ENCODE measurements at places on chromosomes 12 and 14.

GRCh38 chr12:26935636-26936378, 2.0 kb downstream of the INTS13 start:
- DNase-seq = no peak

- no peak for DNase-seq
Measured at GRCh38 chr12:71134405-71134804, 23.4 kb downstream of the TSPAN8 start.

- DNase-seq = no peak
Measured at GRCh38 chr14:97975216-97975615, 1178.0 kb downstream of the VRK1 start.

DNA sequence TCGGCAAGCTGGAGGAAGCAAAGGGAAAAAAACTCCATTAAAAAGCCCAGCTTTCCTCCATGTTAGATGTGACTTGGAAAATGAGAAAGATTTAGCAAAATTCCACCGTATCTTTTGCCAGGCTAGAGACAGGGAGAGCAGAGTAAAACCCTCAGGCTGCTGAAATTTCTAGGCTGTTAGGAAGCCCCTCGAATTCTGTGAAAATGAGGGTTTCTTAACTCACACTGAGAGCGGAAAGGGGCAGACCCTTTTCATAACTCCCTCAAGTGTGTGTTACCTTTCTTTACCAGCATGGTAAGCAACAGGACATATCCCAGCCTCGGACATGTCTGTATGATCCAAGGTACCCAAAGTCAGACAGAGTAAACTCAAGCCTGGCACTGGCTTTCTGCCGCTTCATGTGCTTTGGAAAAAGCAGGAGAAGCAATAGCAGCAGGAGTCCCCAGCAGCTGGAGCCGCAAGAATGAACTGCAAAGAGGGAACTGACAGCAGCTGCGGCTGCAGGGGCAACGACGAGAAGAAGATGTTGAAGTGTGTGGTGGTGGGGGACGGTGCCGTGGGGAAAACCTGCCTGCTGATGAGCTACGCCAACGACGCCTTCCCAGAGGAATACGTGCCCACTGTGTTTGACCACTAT, at the start of gene RHOJ:
Gene RHOJ, plus strand, starts transcription at position 37 of the 637 bp plus-strand sequence. Its CDS starts 427 bp downstream, at position 464.
- no peak for DNase-seq

DNA sequence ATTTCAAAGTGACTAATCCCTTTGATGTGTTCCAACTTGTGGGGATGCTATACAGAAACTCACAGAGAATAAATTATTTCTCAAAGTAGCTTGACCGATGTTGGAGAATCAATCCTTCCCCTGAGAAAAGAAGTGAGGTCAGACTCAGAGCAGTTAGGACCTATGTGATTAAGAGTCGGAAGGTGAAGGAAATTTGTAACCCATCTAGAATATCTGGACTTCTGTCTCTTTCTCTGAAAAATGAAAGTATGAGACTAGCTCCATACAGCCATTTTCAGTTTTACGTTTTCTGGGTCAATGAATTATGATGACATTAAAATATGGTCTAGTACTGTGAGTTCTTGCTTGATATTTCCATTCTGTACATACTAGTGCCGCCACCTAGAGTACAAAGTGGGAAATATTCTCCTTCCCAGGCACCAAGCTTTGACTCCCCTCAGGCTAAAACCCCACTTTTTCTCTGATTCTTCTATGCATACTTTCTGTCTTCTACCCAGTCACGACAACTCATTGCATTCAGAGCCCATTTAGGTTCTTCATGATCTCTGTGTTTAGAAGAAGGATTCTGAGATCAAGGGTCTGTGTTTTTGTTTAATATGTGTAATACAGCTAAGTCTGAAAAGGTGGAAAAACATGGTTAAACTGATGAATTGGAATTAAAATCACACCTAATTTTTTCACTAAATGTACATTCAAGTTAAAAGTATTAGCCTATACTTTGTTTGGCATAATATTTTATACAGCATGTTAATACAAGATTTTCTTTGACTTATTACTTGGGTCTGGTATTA, 6.9 kb upstream of the NTS start:
- no peak for DNase-seq
